ENCODE measurements at places on chromosomes 16 and 17.

- H3K27me3 ChIP-seq: no peaks in the 10 kb centered on the region
- H3K4me3 ChIP-seq: no peak overlapping the region
- peak overlapping the region; percentile 57 for H3K27ac ChIP-seq
- peak; percentile 87 for DNase-seq
- H3K4me1 ChIP-seq: peaks cover 13% of the 10 kb centered on the region
These were observed 90.5 kb upstream of the MAF start for GRCh38 chr16:79691007-79691406.

GRCh38 chr17:31745964-31746600 is 113.0 kb downstream of the COPRS start:
- H3K27ac ChIP-seq: no peak overlapping the region
- H3K27me3 ChIP-seq: peaks cover 3% of the 10 kb centered on the region
- DNase-seq: no peak
- H3K4me3 ChIP-seq: no peak overlapping the region
- H3K4me1 ChIP-seq: peaks cover 21% of the 10 kb centered on the region

DNA sequence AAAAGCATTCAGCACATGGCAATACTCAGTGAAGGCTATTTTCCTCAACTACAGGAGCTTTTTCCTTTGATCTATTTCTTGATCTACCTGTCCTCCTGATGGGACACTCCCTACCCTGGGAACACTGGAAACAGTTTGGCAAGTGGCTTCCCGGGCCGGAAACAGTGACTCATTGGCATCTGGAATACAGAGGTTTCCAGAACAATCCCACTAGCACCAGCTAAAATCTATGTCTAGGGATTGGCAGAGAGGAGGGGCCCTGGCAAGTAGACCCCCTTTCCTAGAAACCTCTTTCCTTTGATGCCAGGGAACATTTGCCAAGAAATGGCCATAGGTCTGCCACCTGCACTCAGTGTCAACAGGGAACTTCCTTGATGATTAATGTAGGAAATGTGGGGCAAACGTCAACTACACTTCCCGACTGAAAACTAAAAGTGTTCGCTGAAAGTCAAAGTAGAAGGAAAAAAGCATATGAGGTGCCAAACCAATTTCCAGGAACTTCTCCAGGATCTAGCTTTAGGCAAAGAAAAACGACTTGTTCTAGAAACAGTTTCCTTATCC is 30.4 kb upstream of the FBXW10B start:
- H3K4me3 ChIP-seq: peak overlapping the region; percentile 56
- peaks cover 2% of the 10 kb centered on the region for H3K36me3 ChIP-seq
- H3K27me3 ChIP-seq: no peaks in the 10 kb centered on the region

GRCh38 chr17:77677211-77677610 is 281.3 kb upstream of the TNRC6C start:
- H3K27me3 ChIP-seq: peaks cover 17% of the 10 kb centered on the region
- no peak overlapping the region for H3K4me3 ChIP-seq
- DNase-seq: peak; percentile 91
- H3K36me3 ChIP-seq: no peaks in the 10 kb centered on the region

GRCh38 chr16:8670014-8670560 is 4.3 kb upstream of the ABAT start:
- no peak for DNase-seq
- H3K27ac ChIP-seq: no peak overlapping the region
- no peak overlapping the region for H3K4me3 ChIP-seq
- H3K4me1 ChIP-seq: peaks cover 11% of the 10 kb centered on the region
- no peaks in the 10 kb centered on the region for H3K27me3 ChIP-seq
- peaks cover 16% of the 10 kb centered on the region for H3K36me3 ChIP-seq

DNA sequence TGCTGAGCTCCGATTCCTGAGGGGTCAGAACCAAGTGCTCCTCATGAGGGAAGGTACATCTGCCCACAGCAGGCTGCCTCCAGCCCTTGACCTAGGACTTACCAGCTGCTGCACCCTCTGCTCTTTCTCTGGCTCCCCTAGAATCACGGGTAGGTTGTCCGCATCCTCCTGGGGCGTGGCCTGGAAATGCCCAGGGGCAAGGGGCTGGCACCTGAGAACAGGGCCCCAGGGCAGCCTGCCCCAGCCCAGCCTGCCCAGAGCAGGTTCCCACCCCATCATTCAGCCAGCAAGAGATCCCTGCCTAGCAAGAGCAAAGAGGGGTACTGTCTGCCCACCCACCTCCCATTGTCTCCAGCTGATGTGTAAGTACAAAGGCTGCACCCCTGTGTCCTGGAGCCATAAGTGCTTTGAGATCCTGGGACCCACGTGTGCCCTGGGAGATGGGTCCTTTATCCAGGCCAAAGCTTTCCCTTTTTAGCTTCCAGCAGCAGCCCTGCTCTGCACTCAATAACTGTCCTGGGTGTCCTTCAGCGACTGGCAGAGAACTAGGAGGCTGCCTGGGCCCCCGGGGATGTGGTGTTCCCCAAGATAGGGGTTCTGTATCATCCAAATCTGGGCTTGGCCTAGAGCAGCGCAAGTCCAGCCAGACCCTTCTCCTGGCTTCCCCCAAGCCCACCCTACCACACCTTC is 5.1 kb downstream of the TSPOAP1 start:
- peaks cover 11% of the 10 kb centered on the region for H3K4me1 ChIP-seq
- no peaks in the 10 kb centered on the region for H3K36me3 ChIP-seq
- peak overlapping the region; percentile 29 for H3K4me3 ChIP-seq
- H3K27ac ChIP-seq: no peak overlapping the region

GRCh38 chr17:1574697-1575471 is 12.3 kb upstream of the PITPNA start:
- no peak overlapping the region for H3K4me3 ChIP-seq
- peaks cover 2% of the 10 kb centered on the region for H3K27me3 ChIP-seq
- no peaks in the 10 kb centered on the region for H3K36me3 ChIP-seq
- DNase-seq: no peak
- peak overlapping the region; percentile 48 for H3K27ac ChIP-seq

DNA sequence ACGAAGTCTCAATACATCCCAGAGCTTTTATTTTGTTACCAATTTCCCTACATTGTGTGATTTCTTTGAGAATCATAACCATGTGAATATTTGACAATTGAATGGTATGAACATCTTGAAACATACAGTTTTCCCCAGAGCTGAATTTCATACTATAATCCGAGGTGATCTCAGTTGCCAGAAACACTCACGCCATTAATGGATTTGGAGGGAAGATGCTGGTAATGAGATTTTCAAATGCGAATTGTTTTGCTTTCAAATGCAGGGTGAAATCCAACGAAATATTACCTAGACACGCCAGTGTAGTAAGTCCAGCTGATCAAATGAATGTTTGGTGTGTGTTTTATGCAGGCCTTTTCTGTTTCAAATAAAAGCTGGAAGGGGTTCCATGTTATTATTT is 277.8 kb upstream of the CDH5 start:
- no peak overlapping the region for H3K27ac ChIP-seq
- no peaks in the 10 kb centered on the region for H3K36me3 ChIP-seq
- peak; percentile 77 for DNase-seq
- H3K4me1 ChIP-seq: no peaks in the 10 kb centered on the region
- no peaks in the 10 kb centered on the region for H3K27me3 ChIP-seq
- H3K4me3 ChIP-seq: no peak overlapping the region
